ENCODE measurements at places on chromosomes 7 and 10. TPM values are rescaled to one million over a fixed set of nuclear protein-coding genes. Genes with fewer than 3 reads are reported as not detected.

The SMC3 gene
- 66.0 TPM for total RNA-seq

- no peak for DNase-seq
These were observed 663.4 kb downstream of the INHBA start for GRCh38 chr7:41039386-41039953.

The AS3MT gene
- total RNA-seq = 22.6 TPM

DNA sequence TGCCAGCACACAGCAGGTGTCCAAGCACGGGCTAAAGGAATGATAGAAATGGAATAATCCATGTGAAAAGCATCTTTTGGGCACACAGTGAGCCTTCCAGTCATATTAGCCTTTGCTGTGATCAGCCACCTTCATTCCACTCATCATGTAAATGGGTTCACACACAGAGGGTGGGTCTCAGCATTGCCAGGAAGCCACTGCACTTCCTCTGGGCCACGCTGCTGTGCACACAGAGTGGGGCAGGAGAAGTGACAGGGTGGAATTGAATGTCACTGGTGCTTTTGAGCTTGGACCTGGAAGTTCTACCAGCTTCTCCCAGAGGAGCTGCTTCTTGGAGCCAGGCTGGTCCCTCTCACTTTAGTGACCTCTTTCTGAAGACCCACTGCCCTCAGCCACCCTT lies 203.5 kb downstream of the USP6NL start:
- DNase-seq = no peak

DNA sequence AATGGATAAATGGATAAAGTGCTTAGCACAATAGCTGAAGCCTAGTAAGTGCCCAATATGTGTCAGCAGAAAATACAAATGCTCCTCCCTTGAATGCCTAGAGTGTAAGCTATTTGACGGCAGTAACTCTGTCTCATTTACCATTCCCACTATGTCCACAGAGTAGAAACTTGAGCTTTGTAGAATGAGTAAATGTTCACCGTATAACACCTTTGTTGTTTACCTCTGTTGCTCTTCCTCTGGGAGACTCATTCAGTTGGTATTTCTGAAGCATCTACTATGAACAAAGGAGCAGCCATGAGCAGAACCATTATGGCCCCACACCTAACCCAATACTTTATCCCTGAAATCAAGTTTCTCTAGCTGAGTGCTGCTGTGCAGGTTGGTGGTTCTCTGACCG lies 8.4 kb upstream of the SLC16A12 start:
- no peak for DNase-seq

The CNPY1 gene
- not detected for total RNA-seq

- no peak for DNase-seq
These were observed 32.5 kb downstream of the CPXM2 start for GRCh38 chr10:123858907-123859652.

- no peak for DNase-seq
These were observed 139.4 kb downstream of the TACC2 start for GRCh38 chr10:122128357-122128756.

- DNase-seq = no peak
These were observed 61.0 kb downstream of the CREB3L2 start for GRCh38 chr7:137940656-137941518.

The HTR7 gene
- 0.70 TPM for total RNA-seq

The INHBA gene
- total RNA-seq = not detected

GRCh38 chr7:18222636-18223035 lies 195.0 kb upstream of the PRPS1L1 start:
- no peak for DNase-seq

The HOXA5 gene
- not detected for total RNA-seq

DNA sequence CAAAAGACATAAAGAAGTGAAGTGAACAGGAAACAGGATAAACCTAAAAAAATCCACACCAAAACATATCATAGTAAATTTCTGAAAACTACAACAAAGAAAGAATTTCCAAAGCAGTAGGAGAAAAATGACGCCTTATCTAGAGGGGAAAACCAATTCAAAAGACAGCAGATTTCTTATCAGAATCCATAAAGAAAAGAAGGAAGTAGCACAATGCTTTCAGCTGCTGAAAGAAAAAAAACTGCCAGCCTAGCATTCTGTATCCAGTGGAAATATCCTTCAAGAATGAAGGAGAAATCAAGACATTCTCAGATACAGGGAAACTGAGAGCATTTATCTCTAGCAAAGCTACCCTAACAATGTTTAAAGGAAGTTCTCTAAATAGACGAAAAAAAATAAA lies 37.8 kb downstream of the PDLIM1 start:
- DNase-seq = no peak

GRCh38 chr7:18109762-18110161 lies 82.1 kb upstream of the PRPS1L1 start:
- DNase-seq = no peak

DNA sequence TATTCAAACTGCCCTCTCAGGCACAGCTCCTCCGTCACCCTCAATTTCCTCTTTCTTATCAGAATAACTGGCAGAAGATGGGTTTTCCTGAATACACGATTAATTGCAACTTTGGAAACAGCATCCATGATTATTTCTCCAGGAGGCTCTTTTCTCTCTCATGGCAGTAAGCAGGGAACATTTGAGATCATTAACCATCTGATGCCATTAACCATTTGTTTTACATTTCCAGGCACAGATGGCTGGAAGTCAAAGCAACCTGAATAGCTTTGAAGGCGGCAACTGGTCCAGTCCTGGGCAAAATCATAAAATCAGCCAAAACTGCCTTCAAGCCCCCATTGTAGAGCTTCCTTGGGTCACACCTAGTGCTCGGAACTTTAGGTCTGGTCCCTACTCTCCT lies 289.5 kb upstream of the AOAH start:
- no peak for DNase-seq

The GJD4 gene
- 0.29 TPM for total RNA-seq

The EVX1 gene
- total RNA-seq = 10.7 TPM

Data from endodermal cell (in vitro differentiated cells).